ENCODE measurements at places on chromosomes 4 and X.

DNA sequence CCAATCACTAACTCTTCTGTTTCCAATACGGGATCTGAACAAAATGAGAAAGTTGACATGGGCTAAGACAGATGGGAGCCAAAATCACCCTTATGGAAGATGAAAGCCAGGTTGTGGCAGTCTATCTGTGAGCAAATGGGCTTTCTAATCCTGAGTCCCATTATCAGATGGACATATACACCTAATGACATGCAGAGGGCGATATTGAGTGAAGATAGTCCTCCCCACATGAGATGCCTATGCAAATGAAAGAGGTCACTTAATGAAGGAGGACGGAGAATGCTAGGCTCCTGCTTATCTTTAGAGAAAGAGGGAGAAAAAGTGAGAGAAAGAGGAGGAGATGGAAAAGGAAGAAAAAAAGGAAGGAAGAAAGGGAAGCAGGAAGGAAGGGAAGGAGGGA, 547.5 kb downstream of the NLGN4X start:
- no peak overlapping the region for H3K27ac ChIP-seq
- no peaks in the 10 kb centered on the region for H3K36me3 ChIP-seq
- DNase-seq = no peak
- H3K4me3 ChIP-seq = no peak overlapping the region
- no peaks in the 10 kb centered on the region for H3K4me1 ChIP-seq
- H3K27me3 ChIP-seq = no peaks in the 10 kb centered on the region

DNA sequence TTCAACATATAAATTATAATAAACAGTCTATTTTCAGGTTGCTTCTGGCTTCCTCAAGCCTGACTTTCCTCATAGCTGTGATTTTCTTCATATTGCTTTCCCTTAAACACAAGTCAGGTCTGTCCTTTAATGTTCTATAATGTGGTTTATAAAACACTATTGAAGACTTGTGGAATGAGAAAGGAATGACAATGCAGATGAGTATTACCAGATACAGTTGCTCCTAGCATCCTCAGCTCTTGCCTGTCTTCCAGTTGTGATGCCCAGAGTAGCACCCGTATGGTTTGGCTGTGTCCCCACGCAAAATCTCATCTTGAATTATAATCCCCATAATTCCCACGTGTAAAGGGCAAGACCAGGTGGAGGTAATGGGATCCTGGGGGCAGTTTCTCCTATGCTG, 265.7 kb upstream of the BOD1L1 start:
- H3K36me3 ChIP-seq = no peaks in the 10 kb centered on the region
- no peak overlapping the region for H3K4me3 ChIP-seq
- no peaks in the 10 kb centered on the region for H3K27me3 ChIP-seq

- DNase-seq = no peak
- H3K27ac ChIP-seq = no peak overlapping the region
- H3K27me3 ChIP-seq = no peaks in the 10 kb centered on the region
- H3K4me1 ChIP-seq = no peaks in the 10 kb centered on the region
- H3K4me3 ChIP-seq = no peak overlapping the region
- no peaks in the 10 kb centered on the region for H3K36me3 ChIP-seq
Observed at GRCh38 chr4:14410516-14410915, 591.8 kb upstream of the CPEB2 start.

- H3K36me3 ChIP-seq = no peaks in the 10 kb centered on the region
- no peaks in the 10 kb centered on the region for H3K4me1 ChIP-seq
- H3K4me3 ChIP-seq = no peak overlapping the region
- no peak for DNase-seq
- no peaks in the 10 kb centered on the region for H3K27me3 ChIP-seq
Observed at GRCh38 chr4:121448231-121448630, 67.4 kb upstream of the QRFPR start.

GRCh38 chr4:86816501-86817273, 32.5 kb downstream of the SLC10A6 start:
- no peak overlapping the region for H3K4me3 ChIP-seq
- no peak overlapping the region for H3K27ac ChIP-seq
- no peaks in the 10 kb centered on the region for H3K4me1 ChIP-seq

DNA sequence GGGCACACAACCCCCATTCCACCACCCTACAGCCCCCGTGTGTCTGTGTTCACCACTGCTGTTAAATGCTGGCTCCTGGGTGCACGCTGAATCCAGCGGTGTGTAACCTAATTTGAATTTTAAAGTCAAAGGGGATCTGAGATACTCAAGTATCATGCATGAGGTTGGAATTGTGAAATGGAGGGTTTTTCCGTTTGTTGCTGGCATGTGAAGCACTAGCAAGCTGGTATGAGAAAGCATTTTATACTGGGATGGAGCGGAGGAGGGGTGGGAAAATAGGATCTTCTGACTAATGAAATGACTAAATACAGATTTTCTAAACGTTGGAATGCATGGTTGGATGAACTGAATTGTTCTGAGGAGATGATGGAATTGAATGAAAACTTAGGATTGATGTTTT, 36.9 kb upstream of the FAT1 start:
- DNase-seq = no peak
- no peaks in the 10 kb centered on the region for H3K4me1 ChIP-seq
- H3K36me3 ChIP-seq = no peaks in the 10 kb centered on the region

- H3K36me3 ChIP-seq = no peaks in the 10 kb centered on the region
- no peak overlapping the region for H3K27ac ChIP-seq
- DNase-seq = no peak
- no peaks in the 10 kb centered on the region for H3K4me1 ChIP-seq
- no peaks in the 10 kb centered on the region for H3K27me3 ChIP-seq
Observed at GRCh38 chr4:22312113-22312512, 203.8 kb downstream of the ADGRA3 start.

DNA sequence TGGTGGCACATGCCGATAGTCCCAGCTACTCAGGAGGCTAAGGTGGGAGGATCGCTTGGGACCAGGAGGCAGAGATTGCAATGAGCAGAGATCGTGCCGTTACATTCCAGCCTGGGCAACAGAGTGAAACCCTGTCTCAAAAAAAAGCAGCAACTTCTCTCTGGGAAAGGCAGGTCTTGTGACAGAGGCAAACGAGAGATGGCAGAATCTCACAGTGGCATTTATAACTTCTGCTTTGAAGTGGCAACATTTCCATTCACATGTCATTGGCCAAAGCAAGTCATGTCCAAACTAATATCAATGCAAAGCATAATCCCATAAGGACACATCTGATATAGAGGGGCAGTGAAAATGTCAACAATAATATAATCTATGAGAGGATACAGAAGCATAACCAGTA, 79.8 kb downstream of the PPEF2 start:
- no peak overlapping the region for H3K27ac ChIP-seq
- H3K36me3 ChIP-seq = no peaks in the 10 kb centered on the region
- no peaks in the 10 kb centered on the region for H3K4me1 ChIP-seq
- H3K27me3 ChIP-seq = no peaks in the 10 kb centered on the region
- no peak overlapping the region for H3K4me3 ChIP-seq

DNA sequence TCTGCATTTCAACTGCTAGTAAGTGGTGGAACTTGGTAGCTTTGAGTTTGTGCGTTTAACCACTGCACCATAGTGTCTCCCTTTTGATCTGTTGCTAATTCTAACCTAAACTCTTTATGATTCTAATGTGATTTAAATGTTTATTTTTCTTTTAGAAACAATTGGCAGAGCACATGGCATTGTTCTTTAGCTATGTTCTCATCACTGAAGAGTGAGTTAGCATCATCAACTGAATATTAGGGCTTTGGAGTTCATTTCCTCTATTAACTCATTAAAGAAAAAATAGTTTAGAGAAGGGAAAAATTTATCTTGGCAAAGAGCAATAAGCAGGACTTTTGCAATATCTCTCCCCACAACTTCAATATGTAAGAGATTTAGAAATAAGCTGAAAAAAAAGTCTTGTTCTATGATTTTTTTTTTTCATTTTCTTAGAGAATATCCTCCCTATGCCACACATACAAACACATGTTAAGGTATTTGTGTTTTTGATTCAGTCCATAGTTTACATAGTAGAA, 25.7 kb downstream of the CPEB2 start:
- no peaks in the 10 kb centered on the region for H3K27me3 ChIP-seq
- peaks cover 28% of the 10 kb centered on the region for H3K4me1 ChIP-seq
- H3K27ac ChIP-seq = no peak overlapping the region
- H3K4me3 ChIP-seq = no peak overlapping the region
- no peak for DNase-seq
- peaks cover under 1% of the 10 kb centered on the region for H3K36me3 ChIP-seq

DNA sequence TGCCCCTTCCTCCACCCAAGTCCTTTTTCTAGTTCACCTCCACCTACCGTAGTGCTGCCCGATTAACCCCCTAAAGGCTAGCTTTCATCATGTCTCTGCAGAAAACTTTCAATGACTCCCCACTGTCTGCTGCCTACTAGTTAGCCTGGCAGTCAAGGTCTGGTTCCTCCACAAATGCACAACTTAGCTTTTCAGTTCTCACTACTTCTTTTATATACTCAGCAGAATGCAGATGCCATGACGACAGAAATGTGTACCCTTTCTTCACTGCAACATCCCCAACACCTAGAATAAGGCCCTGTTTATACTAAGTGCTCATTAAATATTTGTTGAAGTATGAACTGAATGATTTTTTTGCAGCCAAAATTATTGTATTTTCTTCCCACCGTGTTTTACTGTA, 30.9 kb upstream of the RASGEF1B start:
- H3K36me3 ChIP-seq = no peaks in the 10 kb centered on the region
- no peak for DNase-seq
- H3K27me3 ChIP-seq = no peaks in the 10 kb centered on the region
- H3K4me1 ChIP-seq = no peaks in the 10 kb centered on the region
- no peak overlapping the region for H3K4me3 ChIP-seq
- no peak overlapping the region for H3K27ac ChIP-seq

- DNase-seq = no peak
- no peaks in the 10 kb centered on the region for H3K27me3 ChIP-seq
- H3K36me3 ChIP-seq = no peaks in the 10 kb centered on the region
- H3K4me1 ChIP-seq = no peaks in the 10 kb centered on the region
Observed at GRCh38 chr4:148923881-148924280, 481.7 kb upstream of the NR3C2 start.

- no peak overlapping the region for H3K27ac ChIP-seq
- H3K4me1 ChIP-seq = no peaks in the 10 kb centered on the region
- no peaks in the 10 kb centered on the region for H3K36me3 ChIP-seq
- no peaks in the 10 kb centered on the region for H3K27me3 ChIP-seq
- no peak for DNase-seq
- H3K4me3 ChIP-seq = peak overlapping the region; percentile 33
Observed at GRCh38 chr4:85778632-85779131, 303.7 kb downstream of the ARHGAP24 start.

DNA sequence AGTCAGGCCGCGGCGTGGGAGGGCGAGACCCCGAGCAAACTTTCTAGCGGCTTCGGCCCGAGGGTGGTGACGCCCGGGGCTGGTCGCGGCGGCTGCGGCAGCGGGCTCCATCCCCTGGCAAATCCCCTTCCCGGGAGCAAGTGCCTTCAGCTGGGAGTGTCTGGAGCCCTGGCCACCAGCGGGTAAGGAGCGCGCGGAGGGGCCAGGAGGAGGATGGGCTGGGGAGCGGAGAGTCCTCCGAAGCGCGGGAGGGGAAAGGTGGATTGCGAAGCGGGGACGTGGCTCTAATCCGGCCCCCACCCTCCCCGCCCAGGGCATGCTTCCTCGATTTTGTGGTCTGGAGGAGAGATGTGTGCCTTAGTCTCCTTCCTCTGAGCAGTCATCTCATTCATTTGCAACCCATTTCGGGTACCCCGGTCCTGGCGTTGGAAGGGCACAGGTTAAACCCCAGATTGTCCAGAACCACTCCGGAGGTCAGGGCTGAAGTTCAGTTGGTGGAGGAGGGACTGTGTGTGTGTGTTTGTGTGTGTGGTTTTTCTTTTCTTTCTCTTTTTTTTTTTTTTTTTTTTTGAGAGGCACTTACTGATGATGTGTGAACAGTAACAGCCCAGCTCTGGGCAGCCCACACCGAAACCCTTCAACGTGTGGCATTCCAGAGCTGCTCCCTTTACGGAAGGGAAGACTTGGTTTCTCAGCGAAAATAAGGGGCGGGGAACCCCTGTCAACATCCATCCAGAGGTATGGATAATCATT, 516 bp downstream of the SGMS2 start:
- H3K27ac ChIP-seq = peak overlapping the region; percentile 92
- DNase-seq = peak; percentile 70
- H3K36me3 ChIP-seq = no peaks in the 10 kb centered on the region
- H3K4me1 ChIP-seq = no peaks in the 10 kb centered on the region

DNA sequence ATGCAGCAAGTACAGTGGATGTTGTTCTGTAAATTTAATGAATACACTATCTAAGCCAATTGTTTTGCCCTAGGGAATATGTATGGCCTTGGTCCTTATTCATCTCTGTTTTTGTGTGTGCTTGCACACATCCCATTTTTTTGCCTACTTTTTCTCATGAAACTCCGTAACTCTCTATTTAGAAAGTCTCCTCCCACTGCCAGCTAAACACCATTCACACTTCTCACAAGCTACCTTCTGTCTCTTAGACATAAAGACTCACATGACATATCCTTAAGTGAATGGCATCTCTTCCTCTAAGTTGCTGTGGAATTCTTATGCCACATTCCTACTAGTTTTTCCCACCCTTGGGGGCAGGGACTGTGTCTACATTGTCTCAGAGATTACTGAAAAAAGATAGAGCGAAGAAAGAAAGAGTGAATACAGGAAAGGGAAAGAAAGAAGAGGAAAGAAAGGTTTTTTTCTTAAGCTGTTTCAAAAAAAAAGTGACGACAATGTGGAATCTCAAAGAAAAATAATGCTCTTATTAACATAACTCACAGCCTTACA, 117.5 kb downstream of the ATG4A start:
- no peak overlapping the region for H3K27ac ChIP-seq
- no peaks in the 10 kb centered on the region for H3K4me1 ChIP-seq
- no peak for DNase-seq
- H3K36me3 ChIP-seq = no peaks in the 10 kb centered on the region
- no peak overlapping the region for H3K4me3 ChIP-seq

DNA sequence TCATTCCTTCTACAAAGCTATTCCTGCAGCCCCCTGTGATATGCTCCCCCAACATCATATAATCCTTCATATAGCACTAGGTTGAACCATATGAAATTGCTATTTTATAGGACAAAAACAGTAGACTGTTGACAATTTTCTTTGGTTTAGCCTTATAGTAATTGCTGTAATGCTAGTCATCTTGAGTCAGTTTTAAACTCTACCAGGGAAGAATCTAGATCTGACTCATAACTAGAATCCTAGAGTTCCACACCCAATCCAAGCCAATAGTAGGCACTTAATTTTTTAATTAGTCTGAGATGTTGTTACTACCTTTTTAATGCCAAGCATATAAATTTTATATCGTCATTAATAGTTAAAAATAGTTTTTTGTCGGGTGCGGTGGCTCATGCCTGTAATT, 136.8 kb downstream of the CHRNA9 start:
- H3K36me3 ChIP-seq = no peaks in the 10 kb centered on the region
- no peak overlapping the region for H3K27ac ChIP-seq
- H3K4me1 ChIP-seq = no peaks in the 10 kb centered on the region
- no peak overlapping the region for H3K4me3 ChIP-seq
- no peak for DNase-seq

All from adrenal gland (tissue), 19 donors.